ENCODE measurements at places on chromosomes 7 and 10.

DNA sequence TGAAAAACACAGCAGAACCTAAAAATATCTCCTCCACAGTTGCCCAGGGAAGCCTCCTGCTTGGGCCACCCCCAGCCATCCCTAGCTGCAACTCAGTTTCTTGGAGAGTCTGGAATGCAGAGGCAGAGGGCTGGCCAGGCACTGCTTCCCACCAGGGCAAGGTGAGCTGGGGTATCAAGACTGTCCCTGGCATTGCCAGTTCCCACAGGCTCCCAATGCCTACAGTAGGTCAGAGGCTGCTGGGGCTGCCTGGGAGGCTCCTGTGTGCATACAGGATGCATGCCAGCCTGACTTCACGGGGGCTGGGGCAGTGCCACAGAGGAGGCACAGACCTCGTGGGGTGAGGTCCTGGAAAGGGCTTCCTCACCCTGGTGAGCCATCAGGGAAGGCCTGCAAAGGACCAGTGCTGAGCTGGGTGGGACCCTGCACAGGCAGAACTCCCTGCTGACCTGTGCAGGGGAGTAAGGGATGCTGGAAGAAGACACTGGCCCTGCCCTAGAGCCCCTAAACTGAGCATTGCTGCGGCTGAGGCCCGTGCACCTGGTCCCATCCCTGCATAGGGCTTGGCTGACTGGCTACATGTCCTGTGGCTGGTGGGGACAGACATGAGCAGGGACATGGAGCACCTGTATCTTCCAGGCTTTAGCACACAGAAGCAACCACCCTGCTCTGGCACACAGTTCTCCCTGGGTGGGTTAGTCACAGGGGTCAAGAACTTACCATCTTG is 121.9 kb upstream of the RET start:
- no peak for DNase-seq

GRCh38 chr7:47335557-47336471 is 246.1 kb downstream of the TNS3 start:
- no peak for DNase-seq

DNA sequence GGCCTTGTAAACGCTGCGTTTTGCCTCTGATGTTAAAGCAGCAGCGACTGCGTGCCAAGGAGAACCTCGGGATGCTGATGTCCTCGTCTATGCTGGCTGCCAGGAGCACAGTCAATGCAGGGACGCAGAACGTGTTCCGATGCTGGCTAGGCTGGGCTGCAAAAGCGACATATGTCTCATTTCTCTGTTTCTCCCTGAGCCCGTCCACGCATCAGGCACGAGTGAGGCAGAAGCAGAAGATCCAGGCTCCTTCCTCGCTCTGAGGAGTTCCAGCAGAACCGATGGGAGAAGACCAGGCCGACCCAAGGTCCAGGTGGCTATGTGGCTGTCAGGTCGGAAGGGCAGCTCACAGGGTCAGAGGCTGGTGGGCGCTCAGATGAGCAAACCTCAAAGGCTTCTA is 3.7 kb upstream of the FOXL3 start:
- DNase-seq = no peak

- no peak for DNase-seq
Measured at GRCh38 chr7:140005754-140006503, 56.8 kb downstream of the PARP12 start.

DNA sequence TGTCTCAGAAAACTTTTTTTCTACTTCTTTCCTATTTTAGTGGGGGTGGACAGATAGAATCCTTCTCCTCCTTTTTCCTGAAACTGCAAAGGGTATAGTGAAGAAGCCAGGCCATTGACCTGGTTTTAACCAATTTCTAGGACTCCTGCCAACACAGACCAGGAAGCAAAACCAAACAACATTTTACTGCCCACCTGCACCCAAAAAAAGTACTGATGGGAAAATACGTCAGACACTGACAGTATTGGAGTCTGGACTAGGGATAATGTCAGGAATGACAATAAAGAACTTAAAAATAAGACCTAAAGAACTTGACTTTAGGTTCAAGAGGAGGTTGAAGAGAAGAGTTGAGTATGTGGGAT is 5.0 kb upstream of the STEAP4 start:
- DNase-seq = no peak

DNA sequence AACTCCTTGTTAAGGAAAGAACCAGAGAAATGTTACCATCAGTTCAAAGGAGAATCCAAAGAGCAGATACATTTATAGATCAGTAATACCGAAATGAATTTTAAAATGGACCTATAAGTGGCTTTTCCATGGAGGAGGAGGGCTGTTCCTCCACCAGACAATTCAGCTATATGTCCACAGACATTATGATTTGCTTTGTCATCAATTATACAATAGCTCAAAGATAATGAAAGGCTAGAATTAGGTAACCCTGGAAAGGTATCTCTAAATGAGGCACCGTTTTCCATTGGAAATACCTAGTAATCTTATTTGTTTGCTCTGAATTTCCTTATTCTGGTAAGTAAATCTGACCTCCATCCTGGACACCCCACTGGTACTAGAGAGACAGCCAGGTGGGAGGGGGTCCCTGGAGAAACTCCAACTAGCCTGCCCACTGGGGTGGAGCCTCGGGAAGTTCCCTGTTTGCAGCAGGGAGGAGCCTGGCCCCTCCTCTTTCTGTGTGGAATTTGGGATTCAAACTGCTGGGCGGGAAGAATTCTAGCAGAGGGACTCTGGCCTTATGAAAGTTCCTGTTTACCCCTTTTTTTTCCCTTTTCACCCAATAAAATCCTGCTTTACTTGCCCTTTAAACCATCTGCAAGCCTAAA is 218.0 kb downstream of the PHF14 start:
- no peak for DNase-seq

DNA sequence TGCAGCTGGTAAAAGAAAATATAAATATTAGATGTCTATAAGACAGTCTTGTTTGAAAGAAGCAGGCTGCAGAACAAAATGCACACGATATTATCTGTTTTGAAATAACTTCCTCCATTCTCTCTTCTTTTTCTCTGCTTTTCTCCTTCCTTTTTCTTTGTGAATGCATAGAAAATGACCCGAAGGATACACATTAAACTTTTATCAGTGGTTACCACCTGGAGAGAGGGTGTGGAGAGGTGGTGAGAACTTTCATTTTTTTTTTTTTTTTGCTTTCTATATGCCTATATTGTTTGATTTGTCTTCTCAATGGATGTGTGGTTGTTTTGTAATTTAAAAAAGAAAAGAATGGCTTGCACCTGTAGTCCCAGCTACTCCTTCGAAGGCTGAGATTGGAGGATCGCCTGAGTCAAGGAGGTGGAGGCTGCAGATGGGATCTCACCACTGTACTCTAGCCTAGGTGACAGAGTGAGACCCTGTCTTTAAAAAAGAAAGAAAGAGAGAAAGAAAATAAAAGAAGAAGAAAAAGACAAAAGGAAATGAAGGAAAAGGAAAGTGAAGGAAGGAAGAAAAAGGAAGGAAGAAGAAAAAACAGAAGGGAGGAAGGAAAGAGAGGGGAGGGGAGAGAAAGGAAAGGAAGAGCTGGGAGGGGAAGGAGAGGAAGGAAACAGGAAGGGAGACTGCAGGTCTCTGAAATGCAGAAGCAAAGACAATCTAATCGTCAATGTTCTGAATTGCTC is 64.4 kb downstream of the SAMD9 start:
- DNase-seq = no peak

DNA sequence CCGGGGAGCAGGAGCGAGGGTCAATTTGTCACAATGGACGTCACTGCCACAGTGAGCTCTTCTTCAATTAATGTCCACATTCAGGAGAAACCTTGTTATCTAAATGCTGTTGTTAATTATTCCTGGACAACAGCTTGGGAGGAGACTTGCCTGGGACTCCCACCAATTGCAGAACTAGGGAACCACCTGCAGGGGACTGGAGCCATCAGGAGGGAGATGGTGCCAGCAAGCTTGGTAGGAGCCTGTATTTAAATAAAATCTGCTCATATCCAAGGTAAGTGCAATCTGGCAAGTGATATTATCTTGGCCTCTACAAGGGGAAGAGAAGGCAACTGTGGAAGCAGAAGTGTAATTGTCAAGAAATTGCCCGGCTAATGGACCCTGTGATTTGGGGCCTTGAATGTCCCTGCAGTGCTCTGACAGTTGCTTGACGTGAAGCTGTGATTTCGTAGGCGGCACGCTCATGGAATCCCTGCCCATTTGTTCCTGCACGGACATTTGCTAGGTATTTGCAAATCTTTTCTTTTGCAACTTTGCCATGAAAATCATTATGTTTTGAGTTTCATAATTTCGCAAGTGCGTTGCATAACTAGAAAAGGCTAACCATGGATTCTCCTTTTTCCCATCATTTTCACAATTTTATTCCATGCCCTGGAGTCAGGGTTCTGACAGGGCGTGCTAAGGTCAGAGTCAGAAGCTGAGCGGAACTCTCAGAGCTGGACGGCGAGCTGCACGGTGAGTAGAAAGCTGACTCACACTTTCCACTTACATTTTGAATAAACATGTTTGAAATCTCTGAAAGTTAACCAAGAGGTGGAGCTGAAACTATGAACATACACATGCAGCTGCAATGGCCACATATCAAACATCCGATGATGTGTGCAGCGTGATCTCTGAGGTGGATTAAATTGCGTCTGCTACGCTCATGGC is 84.9 kb upstream of the TCERG1L start:
- no peak for DNase-seq

DNA sequence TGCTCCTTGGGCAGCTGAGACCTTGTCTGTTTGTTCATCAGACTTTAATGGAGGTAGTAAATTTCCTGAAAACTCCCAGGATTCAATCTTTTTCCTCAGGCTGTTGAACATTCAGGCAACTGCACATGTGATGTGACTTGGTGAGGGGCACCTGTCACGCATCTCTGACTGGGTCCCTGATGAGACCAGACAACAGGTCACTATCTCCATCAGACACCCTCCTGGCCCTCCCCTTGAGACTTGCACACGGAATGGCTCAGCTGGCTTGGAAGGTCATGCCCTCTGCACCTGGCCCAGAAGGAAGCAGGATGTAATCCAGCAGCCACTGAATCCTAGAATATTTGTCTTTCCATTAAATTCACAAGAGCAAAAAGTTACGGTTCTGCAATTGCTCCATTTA is 15.9 kb downstream of the AQP1 start:
- DNase-seq = no peak

DNA sequence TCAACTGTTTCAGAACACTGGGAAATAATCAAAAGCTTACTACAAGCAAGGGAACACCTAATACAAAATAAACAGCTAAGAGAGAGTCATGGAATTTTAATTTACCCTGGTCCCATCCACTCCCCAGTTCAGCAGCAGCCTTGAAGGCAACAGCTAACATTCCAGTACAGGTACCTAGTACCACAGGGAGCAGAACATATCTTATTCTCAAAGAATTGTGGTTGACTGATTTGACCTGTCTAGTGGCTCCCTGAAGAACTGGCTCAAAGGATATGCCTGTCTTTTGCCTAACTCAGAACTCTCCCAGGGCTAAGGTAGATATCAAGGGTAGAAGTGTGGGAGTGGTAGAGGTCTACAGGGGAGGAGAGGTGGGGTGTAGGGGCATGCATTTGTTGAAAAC is 32.3 kb downstream of the SMURF1 start:
- DNase-seq = no peak

- DNase-seq = no peak
Measured at GRCh38 chr10:86480571-86480970, 41.0 kb downstream of the WAPL start.

- DNase-seq = no peak
Measured at GRCh38 chr10:98030093-98030821, at the start of gene CRTAC1. Gene CRTAC1 (minus strand): TSS chr10:98030621. CDS start chr10:98030472, 149 bp downstream.

DNA sequence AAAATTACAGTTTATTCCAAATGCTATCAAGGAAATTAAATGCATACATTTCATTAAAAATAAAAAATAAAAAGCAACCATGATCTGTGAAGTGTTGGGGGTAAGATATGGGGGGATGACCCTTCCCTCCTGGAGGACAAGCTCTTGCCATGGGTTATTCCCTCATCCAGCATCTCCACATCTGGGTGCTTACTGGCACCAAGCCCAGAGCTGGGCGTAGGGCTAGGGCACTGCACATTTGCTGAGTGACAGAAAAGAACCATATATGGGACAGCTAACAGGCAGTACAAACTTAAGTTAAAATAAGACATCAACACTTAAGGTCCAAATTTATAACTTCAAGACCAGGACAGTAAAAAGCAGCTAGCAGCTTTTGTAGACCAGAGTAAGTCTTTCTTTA is 10.2 kb downstream of the CCDC6 start:
- DNase-seq = no peak

GRCh38 chr10:20944789-20945502 is 47.8 kb upstream of the NEBL start:
- DNase-seq = no peak
